ENCODE measurements at places on chromosomes 12 and 14.

- no peak for DNase-seq
Measured at GRCh38 chr14:97290977-97291376, 493.8 kb downstream of the VRK1 start.

DNA sequence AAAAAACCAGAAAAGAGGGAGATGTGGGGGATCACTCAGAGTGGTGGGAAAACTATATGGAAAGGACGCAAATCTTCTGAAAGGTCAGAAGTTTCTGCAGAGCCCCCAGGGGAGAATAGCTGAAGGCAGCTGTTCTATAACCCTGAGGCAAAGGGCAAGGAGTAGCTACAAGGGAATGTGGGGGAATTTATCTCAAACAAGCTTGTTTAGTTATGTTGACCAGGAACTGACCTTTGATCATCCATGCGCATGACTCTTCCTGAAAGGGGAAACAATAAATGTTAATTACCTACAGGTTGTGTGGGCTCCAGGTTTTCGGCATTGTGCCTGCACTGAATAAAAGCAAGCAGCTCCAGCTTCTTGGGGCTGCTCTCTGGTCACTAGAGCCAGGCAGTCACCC, 968.5 kb downstream of the AACS start:
- peak; percentile 38 for DNase-seq

DNA sequence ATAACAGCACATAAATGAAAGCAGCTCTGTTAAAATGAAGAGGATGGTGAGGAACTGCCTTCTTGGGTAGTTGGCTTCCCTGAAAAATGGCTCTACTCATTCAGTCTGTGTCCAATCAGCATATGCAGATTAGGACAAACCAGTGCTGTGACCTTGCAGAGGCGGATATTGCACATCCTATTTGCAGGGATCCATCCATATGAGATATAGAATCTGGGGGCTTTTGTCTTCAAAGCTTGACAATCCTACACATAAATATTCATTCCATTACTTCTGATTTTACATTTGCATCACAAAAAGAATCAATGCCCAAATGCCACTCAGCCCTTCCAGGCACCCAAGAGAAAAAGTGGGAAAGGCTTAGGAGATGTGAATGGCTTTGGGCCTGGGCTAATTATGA, 383.7 kb downstream of the EMP1 start:
- DNase-seq: no peak

DNA sequence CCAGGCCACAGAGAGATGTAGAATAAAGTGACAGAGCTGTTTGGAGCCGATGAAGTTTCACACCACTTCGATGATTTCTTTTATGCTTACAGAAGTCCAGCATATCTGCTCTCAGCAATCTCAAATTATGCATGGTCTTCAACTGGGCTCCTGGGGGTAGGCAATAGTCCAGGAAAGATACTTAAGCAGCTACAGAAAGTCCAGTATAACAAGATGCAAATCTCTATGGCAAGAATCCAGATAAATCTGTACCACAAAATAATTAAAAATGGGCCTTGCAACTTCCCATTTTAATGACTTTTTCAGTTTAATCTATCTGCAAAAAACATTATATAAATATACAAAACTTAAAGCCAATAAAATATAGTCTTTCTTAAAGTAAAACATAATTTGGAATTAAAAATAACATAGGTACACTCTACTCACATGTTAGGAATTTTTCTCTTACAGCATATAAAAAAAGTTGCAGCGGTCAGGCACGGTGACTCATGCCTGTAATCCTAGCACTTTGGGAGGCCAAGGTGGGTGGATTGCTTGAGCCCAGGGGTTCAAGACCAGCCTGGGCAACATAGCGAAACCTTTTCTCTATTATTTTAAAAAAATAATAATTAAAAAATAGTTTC, 20.5 kb upstream of the RAD51AP1 start:
- peak; percentile 4 for DNase-seq

GRCh38 chr14:69464829-69465228, 19.7 kb upstream of the PLEKHD1 start:
- peak; percentile 87 for DNase-seq

DNA sequence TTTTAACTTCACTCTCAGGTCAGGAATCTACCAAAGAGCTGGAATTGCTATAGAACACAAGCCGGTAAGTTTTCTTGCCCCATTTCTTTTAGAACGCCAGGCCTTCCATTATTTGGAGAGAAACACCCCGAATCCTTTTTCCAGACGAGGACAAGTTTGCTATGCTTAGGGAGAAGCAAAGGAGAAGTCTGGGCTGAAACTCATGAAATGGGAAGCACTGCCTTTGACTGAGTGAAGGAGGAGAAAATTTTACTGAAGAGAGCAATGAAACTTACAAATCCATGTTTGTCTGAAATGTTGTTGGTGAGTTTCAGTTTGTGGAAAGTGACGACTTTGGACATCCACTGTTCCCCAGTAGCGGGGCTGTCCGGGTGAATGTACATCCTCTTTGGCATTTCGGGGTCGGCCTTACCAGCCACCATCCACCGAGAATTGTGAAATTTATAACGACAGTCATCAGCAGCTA, 3.3 kb downstream of the TBX3 start:
- DNase-seq: no peak

DNA sequence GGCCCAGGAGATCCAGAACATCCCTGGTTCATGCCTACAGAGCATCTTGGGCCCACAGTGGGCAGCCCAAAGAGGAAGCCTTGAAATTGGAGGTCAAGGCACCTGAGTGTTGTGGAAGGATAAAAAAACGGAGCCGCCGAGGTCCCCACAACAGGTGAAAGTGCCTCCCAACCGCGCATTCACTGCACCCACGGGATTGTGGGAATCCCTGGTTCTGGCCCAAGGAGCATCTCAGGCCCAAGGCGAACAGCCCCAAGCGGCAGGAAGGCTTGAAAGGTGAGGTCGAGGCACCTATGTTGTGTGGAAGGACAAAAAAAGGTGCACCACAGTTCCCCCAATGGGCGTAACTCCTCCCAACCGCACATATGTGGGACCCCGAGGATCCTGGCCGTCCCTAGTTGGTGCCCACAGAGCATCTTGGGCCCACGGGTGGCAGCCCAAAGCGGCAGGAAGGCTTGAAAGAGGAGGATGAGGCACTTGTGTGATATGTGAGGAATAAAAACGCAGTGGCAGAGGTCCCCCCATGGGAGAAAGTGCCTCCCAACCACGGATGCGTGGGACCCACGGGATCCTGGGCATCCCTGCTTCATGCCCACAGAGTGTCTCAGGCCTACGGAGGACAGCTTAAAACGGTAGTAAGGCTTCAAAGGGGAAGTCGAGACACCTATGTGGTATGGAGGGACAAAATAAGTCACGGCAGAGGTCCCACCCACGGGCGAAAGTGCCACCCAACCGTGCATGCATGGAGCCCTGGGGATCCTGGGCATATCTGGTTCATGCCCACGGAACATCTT, 583.9 kb downstream of the ALG10 start:
- DNase-seq: no peak

DNA sequence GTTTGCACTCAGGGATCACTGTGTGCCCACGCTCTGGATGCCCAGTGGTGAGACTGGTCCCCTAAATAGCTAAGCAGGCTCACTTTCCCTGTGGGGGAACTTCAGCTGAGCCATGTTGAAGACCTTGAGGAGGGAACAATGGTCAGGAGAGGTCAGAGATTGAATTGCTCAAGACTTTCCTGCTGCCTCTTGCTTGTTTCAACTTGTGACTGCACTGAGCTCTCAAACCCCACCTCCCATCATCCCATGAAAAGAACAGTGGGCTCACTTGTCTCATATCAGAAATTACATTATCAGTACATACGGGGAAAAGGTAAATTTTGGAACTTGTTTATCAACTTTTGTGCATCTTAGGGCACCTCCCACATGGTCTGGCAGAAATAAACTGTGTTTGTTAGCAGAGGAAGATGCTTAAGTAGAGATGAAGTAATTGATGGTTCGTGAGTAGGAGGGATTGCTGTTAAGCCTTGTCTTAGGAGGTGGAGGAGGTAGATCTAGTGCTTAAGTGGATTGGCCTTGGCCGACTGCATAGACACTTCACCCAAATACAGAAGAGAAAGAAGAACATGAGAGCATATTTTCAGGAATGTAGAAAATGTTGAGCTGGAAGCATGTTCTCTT, 15.0 kb upstream of the SERPINA1 start:
- no peak for DNase-seq

DNA sequence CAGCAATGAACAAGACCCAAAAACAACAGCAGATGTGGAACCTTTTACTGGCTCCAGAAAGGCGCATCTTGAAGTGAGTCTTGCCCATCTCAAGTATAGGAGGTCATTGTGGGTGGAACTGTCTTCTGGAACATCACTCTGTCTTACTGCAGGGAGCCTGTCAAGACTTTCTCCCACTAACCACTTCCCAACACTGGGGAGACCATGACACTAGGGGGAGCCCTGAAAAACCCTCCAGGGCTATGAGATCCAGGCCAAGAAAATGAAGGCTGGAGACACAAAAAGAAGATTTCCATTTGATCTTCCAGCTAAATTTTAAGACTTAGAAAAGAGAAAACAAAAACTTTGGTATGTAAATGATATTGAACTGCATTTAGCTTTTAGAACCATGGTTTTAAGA, 13.5 kb upstream of the ATG14 start:
- DNase-seq: no peak

DNA sequence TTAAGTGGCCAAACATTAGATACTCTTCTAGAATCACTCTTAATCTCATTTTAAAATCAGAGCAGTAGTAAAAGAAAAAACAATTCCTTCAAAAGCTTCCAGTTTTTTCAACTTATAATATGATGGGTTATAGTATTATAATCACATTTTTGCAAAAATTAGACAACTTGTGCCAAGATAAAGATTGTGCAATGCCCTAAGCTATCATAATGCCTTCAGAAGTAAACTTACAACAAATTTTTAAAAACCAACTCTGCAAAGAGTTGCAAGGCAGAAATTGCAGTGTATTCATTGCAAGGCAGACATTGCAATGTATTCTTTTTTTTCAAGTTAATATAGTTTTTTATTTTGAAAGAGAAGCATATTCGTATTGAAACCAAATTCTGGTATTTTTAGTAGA, 47.2 kb upstream of the KITLG start:
- no peak for DNase-seq

- DNase-seq: no peak
Measured at GRCh38 chr12:33247625-33248024, 192.0 kb downstream of the SYT10 start.

- DNase-seq: no peak
Measured at GRCh38 chr12:120363274-120363855, 5.6 kb downstream of the MSI1 start.

- DNase-seq: peak; percentile 46
Measured at GRCh38 chr14:34331728-34332623, 130.1 kb downstream of the SPTSSA start.

DNA sequence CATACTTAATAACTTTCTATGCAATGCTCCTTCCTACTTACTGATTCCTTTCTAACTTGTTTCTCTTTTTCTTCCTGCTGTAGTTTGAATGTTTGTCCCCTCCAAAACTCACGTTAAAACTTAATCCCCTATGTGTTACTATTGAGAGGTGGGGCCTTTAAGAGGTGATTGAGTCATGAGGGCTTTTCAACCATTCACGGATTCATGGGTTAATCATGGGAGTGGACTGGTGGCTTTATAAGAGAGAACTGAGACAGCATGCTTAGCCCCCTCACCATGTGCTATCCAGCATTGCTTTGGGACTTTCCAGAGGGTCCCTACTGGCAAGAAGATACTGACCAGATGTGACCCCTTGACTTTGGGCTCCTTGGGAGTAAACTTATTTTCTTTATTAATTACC, 66.0 kb upstream of the TRIM9 start:
- no peak for DNase-seq

GRCh38 chr14:87830443-87831096, 162.4 kb downstream of the GALC start:
- no peak for DNase-seq

DNA sequence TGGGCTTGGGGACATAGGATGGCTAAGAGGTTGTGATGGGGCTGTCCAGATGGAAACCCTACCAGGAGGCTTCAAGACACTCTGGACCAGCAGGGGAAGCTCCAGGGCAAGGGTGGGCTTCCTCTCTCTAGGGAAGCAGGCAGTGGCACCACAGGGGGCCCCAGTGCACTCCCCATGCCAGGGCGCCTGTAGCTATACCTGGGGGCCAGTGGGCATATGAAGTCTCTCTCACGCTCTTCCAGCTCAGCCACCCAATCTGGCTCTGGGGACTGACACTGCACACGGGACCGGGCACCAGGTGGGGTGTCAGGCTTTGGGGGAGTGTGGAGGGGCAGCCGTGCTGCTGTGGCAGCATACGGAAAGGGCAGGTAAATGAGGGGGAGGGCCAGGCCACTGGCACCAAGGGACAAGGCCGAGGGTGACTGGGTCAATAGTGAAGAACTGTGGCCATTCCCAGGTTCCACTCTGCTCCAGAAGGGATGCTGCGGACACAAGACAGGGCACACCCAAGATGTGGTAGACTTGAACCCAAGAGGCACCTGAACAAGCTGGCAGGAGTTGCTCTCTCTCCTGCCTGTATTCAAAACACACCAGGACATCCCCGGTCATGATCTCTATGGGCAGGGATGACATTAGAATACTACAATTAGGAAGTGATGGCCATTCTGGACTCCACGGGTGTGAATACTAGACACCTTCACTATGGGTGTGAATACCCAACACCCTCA, 27.5 kb downstream of the RFLNA start:
- DNase-seq: no peak

- DNase-seq: no peak
Measured at GRCh38 chr12:48923117-48923516, 2.2 kb downstream of the FKBP11 start.

DNA sequence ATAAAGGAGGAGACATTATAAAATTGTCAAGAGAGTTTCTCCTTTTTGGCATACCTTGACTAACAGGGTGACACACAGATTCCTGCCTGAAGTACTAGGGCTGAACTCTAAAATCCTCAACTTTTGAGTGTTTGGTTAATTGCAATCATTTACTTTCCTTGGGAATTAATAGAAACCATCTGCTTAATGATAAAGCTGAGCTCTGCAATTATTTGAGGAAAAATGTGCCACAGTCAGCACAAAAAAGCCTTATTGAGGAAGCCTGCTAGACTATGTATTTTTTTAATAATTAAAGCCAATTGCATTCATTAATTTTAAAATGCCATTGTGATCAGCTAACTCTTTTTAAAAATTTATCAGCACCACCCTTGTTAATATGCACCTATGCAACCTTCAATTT, 38.7 kb downstream of the PRICKLE1 start:
- DNase-seq: no peak
